ENCODE measurements at places on chromosomes 16 and 17.

DNA sequence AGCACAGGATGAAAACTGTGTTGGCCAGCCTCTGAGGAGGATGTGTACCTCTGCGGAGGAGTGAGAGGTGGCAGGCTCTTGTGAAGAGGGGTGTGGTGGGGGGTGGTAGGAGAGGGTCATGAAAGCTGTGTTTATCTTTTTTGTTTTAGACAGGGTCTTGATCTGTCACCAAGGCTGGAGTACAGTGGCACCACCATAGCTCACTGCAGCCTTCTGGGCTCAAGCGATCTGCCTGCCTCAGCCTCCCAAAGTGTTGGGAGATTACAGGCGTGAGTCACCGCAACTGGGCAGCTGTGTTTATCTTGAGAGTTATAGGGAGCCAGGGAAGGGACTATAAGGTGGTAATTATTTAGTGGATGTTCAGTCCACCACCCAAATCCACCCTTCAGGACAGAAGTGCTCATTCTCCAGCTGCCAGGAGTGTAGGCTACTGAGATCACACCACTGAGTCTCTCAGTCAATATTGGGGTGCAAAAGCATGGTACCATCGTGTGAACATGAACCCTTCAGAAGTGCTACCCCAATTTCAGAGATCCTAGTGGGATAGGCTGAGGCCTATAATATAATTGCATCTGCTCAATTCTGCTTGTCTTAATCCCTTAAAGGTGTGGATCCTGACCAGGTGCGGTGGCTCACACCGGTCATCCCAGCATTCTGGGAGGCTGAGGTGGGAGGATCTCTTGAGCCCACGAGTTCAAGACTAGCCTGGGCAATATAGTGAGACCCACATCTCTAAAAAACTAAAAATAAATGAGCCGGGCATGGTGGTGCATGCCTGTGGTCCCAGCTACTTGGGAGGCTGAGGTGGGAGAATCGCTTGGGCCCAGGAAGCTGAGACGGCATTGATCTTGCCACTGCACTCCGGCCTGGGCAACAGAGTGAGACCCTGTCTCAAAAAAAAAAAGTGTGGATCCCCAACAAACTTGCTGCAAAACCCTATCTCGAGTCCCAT is 788 bp upstream of the EXOC3L1 start:
- no peak for DNase-seq

- DNase-seq, result no peak
Observed at GRCh38 chr16:49352892-49353291, 20.7 kb upstream of the C16orf78 start.

- peak; percentile 20 for DNase-seq
Observed at GRCh38 chr17:35218915-35219314, 24.0 kb upstream of the SLFN5 start.

GRCh38 chr17:2071024-2071385 is 16.1 kb downstream of the HIC1 start:
- no peak for DNase-seq

GRCh38 chr17:51180486-51180885 is 14.3 kb downstream of the NME2 start:
- no peak for DNase-seq

DNA sequence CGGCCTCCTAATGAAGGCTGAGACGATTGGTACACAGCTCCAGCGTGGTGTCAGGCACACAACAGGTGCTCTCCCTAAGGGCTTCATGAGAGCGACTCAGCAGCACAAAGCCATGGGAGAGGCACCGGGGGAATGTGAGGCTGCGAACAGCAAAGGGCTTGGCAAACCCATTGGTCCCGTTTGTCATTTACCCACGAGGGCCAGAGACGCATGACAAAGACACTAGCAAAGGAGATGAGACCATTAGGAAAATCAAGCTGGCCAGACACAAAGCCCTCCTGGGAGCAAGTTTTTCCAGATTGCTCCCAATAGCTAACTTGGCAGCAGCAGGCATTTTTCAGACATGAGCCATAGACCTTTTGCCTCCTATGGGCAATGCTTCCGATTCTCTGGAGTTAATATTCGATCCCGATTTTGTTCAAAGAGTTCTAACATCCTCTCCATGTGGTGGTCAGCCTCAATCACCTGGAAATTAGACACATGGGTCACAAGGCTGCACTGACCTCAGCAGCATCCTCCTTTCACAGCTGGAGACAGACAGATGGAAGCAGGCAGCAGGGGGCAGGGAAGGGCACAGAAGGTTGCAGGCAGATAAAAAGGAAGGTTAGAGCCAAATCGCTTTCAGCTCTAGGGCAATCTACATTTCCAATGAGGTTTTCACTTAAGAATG is 38.2 kb downstream of the TK2 start:
- no peak for DNase-seq

GRCh38 chr17:17736205-17737183 is 55.2 kb downstream of the RAI1 start:
- no peak for DNase-seq

GRCh38 chr16:73697336-73697735 is 599.3 kb upstream of the PSMD7 start:
- no peak for DNase-seq

- no peak for DNase-seq
Observed at GRCh38 chr16:84751241-84751640, 51.4 kb downstream of the USP10 start.

All from immature natural killer cell (primary cell).